Nasal cavity respiratory epithelium epithelial cell of viscerocranial mucosa (primary cell): ENCODE measurements at places on chromosomes 13 and 19. TPM values are rescaled to one million over a fixed set of nuclear protein-coding genes. Genes with fewer than 3 reads are reported as not detected.

ADAMTS10 gene
- total RNA-seq: 0.36 TPM in 1 of 2 replicates, not detected in the other

TEX26 gene
- total RNA-seq: not detected in 2 replicates

TEX101 gene
- total RNA-seq: not detected in 2 replicates

OR7A10 gene
- total RNA-seq: not detected in 2 replicates
